ENCODE measurements at places on chromosomes 2 and 18.

DNA sequence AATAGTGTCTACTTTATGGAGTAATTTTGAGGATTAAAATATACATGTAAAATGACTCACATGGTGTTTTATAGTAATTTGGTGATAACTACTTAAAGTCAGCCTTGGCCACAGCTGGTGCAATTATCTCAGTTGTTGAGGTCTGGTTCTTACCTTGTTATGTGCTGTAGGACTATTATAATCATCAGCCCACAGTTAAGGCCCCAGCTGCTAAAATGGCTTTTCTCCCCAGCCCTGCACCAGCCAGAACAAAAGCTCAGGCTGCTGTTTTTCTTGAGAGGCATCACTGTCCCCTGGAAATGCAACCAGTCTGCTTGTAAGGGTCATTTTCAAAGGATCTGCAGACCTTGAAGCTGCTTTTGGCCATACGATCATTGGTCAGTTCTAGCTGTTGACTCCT is 283.3 kb upstream of the THUMPD2 start:
- DNase-seq, result no peak

DNA sequence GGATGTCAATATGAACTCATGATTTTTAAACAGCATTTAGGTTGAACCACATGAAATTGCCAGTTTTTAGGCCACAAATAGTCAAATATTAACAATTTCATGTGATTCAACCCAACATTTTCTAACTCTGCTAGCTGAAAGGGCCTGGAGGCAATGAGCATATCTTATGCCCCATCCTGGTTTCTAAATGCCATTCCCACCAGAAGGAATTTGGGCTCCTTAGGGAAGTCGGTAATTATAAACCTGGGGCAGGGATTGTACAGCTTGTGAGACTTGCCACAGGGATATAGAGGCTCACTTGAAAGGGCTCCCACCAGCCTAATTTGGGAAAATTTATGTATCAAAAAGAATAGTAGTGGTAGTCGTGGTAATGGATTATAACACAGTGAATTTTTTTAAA is 178.4 kb upstream of the ALPP start:
- no peak for DNase-seq

- no peak for DNase-seq
Measured at GRCh38 chr2:3287896-3288295, 89.7 kb downstream of the EIPR1 start.

DNA sequence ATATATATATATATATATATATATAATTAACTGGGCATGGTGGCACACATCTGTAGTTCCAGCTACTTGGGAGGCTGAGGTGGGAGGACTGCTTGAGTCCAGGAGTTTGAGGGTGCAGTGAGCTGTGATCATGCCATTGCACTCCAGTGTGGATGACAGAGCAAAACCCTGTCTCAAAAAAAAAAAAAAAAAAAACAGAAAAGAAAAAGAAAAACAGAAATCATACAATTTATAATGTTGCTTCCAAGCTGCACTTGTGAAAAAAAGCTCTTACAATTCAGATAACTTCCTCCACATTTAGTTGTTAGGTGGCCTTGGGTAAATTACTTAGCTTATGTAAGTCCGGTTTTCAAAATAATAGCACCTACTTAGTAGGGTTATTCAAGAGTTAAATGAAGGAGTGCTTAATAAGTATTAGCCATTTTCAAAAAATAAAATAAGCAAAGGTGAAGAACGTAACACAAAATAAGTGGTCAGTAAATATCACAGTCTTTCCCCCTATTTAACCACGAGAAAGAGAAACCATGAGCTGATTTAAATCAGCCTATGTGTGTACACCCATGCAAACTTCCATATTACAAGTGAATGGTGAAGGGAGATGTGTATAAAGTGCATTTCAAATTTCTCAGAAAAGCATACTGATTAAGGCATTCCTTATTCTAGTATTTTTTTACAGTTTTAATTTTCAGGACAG is 2.3 kb downstream of the WIPF1 start:
- DNase-seq, result no peak

DNA sequence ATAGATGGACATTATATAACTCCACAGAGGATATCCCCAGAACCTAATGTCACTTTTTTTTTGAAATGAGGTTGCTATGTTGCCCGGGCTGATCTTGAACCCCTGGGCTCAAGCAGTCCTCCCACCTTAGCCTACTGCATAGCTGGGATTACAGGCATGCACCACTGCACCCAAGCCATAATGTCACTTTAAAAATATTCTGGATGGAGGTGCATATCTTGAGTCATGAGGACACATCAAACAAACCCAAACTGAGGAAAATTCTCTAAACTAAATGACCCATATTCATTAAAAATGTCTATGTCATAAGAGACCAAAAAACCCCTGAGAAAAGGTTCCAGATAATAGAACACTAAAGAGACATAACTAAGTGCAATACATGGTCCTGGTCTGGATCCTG is 36.3 kb downstream of the OSGEPL1 start:
- no peak for DNase-seq

DNA sequence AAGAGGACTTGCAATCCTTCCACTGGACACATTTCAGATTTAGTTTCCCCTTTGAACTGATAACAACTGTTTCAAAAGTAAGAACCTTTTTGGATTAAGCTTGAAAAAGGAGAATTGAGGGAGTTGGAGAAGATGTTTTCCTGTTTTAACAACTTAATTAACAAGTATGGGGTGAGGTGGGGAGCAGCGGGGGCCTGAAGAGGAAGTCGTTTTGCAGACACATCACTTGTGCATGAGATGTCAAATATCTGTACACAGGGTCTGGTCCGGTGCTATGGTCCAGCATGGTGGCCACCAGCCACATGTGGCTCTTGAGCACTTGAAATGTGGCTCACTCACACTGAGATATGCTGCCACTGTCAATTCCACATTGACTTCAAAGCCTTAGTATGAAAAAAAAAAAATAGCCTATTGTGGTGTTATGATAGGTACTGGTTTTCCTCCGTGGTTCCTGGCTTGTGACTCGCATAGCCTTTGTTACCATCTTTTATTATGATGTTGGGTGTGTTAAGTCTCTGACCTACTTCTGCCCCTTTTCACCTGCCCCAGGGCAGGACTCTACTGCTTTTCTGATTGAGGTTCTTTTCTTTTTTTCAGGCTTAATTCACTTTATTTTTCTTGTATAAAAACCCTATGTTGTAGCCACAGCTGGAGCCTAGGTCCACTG is 205.5 kb downstream of the BCL2 start:
- DNase-seq, result no peak

DNA sequence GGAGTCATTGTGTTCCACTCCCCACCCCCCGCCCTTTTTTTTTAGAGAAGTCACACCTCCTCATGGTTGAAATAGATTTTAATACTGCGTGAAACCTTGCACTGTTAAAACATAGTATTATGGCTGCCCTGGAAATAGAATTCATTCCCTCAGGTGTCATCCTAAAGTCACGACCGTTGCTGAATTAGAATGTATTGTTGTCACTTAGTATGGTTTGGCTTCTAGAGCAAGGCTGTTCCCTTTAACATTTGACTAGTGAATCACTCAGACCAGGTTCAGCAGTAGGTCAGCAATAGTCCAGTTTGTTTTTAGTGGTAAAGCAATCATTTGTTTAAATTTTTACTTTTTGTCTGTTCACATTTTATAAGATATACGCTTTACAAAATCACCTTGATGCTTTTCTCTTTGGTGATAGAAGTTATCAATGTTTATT is 1.2 kb downstream of the BABAM2 start:
- DNase-seq, result no peak

- DNase-seq, result no peak
Measured at GRCh38 chr2:23475473-23475872, 90.5 kb downstream of the KLHL29 start.

DNA sequence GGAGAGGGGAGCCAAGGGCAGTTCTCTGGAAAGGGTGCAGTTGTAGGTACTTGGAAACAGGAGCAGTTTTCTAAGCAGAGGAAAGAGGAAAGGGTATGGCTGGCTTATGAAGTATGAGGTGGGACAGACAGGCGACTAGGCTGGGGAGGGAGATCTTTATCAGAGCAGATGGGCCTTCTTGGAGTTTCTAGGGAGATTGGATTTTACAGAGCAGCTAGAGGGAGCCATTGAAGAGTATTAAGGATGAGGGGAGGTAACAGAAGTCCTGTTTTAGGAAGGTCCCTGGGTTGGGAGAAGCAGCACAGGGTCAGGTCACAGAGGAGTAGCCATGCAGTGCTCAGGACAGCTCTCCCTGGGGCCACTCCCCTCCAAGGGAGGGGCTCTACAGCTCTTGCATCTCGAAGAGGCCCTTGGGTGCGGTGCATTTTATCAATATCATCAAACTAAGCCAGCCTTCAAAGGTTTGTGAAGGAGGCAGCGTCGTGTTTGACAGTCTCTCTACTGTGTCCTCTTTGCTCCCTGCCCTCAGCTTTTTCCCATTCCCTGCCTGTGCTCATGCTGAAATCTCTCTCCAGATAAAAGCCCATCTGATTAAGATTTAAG is 154.3 kb downstream of the SETBP1 start:
- DNase-seq, result no peak

DNA sequence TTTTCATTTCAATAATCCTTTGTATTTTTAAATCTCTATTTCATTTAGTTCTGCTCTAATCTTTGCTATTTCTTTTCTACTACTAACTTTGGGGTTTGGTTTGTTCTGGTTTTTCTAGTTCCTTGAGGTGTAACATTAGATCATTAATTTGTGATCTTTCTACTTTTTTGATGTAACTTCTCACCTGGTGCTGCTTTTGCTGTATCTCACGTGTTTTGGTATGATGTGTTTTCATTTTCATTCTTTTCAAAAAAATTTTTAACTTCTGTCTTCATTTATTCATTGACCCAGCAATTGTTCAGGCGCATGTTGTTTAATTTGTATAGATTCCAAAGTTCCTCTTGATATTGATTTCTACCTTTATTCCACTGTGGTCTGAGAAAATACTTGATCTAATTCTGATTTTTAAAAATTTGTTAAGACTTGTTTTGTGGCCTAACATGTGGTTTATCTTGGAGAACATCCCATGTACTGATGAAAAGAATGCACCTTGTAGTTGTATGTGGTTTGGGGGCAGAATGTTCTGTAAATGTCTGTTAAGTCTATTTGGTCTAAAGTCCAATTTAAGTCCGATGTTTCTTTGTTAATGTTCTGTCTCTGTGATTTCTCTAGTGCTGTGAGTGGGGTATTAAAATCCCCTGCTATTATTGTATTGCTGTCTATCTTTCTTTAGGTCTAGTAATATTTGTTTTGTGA is 17.3 kb upstream of the MALT1 start:
- DNase-seq, result no peak

DNA sequence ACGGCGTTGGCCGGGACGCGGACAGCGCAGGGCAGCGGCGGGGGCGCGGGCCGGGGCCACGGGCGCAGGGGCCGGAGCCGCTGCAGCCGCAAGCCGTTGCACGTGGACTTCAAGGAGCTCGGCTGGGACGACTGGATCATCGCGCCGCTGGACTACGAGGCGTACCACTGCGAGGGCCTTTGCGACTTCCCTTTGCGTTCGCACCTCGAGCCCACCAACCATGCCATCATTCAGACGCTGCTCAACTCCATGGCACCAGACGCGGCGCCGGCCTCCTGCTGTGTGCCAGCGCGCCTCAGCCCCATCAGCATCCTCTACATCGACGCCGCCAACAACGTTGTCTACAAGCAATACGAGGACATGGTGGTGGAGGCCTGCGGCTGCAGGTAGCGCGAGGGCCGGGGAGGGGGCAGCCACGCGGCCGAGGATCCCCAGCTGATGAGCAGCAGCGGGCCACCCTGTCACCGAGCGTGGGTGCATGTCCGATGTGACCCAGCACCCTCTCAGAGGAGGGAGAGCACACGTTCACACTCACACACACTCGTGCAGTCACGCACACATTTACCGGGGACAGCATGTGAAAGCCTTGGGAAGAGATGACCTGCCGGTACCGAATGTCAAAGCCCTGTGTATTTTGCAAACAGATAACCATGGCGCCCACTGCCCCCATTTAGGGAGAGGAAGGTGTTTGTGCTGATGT is 4.2 kb downstream of the GDF7 start:
- no peak for DNase-seq

- DNase-seq, result no peak
Measured at GRCh38 chr2:241926541-241927311, 57.2 kb downstream of the RTP5 start.

DNA sequence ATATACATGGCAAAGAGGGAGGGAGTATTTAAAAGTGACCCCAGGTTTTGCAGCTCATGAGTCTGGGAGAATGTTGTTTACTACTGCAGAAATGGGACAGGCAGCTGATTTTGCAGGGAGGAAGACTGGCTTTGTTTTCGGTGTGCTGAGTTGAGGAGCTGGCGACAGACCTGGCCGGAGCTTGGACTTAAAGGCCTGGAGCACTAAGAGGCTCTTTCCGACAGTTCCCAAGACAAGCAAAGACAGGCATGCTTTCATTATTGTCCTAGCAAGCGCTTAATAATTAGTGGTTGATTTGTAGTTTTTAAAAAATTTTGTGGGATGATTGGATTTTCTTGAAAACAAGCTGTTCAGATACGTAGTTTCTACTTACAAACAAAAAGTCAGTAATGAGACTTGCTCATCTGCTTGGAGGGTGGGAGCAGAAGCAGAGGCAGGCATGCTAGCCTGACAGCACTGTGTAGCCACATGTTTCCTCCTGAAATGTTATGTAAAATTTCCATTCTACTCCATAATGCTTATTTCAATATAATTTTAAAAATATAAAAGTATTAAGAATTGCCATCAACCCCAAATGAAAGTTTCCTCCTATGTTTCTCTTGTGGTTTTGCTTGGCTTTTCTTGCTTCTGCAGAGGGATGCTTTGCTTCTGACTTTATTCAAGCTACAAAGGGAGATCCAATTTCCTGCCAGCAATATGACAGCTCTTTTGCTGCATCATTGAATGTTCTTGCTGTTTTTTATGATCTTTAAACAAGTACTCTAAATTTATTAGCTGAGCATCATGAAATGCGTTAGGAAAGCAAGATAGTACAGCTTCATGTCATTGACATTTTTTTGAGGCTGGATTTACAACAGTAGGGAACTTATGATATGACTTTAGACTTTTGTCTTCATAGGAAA is 75.8 kb downstream of the PHLPP1 start:
- no peak for DNase-seq

- no peak for DNase-seq
Measured at GRCh38 chr2:148218326-148219075, 197.6 kb downstream of the MBD5 start.

GRCh38 chr18:80244956-80245730 is 2.2 kb downstream of the PARD6G start:
- no peak for DNase-seq

GRCh38 chr2:222656526-222657446 is 894 bp upstream of the FARSB start:
- DNase-seq, result no peak
